ENCODE measurements at places on chromosomes 16 and 17.

DNA sequence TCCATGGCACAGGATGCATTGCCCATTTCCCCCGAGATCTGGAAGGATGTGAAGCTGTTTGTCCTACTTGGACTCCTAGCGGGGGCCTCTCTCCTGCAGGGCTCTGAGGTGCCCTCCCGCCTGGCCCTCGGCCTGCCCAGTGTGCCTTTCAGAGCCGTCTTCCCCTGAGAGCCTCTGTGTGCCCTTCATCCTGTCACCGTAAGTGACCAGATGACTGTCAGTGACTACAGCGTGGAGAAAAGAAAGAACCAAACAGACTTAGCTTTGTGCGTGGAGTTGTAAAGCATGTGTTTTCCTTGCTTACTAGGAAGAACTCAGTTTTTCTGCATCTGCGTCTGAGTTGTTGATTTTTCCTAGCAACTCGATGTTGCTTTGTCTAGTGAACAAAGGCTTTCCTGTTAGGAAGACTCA is 56.1 kb downstream of the BANP start:
- no peak for DNase-seq

DNA sequence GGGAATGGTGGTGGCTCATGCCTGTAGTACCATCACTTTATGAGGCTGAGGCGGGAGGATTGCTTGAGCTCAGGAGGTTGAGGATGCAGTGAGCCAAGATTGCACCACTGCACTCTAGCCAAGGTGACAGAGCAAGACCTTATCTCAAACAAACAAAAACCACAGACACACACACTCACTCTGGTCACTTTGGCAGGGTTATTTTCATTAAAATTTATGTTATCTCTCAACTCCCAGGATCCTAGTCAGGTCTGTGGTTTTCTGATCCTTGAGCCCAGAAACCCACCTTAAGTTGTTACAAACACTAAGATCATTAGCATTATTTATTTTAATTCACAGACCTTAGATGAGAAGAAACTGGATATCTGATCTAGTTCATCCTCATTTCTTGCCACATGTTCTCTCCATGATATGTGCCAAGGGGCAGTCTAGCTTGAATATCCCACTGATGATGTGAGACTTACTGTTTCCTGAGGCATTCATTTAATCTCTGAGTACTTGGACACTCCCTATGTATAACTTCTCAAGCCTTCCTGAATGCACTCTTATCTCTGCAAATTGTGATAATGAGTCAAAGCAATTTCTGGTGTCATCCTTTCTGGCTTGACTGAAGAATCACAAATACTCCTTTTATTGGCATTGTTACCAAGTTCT is 9.6 kb downstream of the ABHD15 start:
- no peak for DNase-seq

GRCh38 chr17:42329025-42329976 is 41.0 kb downstream of the STAT5A start:
- no peak for DNase-seq

GRCh38 chr16:87384162-87384874 is 742 bp upstream of the FBXO31 start:
- DNase-seq = peak; percentile 60

DNA sequence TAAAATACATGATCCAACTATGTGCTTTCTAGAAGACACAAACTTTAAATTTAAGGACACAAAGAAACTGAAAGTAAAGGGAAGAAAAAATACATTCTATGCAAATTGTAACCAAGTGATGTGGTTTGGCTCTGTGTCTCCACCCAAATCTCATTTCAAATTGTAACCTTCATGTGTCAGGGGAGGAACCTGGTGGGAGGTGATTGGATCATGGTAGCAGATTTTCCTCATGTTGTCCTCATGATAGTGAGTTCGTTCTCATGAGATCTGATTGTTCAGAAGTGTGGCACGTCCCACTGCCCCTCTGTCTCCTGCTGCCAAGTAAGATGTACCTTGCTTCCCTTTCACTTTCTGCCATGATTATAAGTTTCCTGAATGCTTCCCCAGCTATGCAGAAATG is 15.0 kb downstream of the OR1A1 start:
- no peak for DNase-seq

DNA sequence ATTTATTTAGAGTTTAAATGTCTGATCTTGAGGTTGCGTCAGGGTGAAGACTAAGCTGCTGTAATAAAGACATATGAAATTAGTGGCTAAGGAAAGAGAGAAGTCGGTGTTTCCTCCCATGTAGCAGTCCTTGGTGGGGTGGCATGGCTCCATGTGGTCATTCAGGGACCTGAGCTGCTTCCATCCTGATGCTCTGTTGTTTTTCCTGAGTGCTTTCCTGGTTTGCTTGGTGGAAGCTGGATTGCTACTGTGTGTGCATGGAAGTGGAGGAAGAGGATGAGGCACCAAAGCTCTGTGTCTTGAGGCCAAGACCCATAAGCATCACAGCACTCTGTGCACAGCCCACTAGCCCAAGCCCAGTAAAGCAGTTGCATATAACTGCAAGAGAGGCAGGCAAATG is 241.8 kb upstream of the CACNG5 start:
- no peak for DNase-seq

GRCh38 chr16:31214708-31215286 is 878 bp downstream of the TRIM72 start:
- peak; percentile 68 for DNase-seq

DNA sequence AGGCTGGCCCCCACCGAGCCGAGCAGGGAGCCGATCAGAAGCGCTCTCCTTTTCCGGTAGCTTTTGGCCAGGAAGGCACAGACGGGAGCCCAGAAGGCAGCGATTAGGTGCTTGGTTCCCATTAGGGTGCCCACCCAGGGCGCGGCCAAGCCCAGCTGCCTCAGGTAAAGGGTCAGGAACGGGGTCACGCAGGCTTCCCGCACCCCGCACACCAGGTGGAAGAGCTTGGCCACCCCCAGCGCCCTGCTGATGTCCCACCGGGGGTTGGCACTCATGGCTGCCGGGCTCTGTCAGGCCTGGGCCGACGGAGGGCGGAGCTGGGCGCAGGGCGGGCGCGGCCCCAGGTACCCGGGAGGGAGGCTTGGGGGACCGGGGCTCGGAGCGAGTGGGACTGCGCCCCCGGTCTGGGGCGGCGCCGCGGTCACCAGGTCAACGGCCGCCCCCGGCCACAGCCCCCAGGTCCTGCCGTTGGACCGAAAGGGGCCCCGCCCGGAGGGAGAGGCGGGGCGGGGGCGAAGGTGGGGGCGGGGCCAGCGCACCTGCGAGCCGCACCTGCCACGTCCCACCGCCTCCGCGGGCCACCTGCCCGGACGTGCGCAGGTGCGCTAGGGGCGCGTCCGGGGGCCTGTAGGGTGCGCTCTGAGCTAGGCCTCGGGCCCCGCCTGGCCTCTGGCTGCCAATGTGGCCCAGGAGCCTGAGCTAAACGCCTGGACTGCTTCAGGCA is at the start of gene MFSD6L:
TSS of gene MFSD6L (minus strand) at position 520 of the 724 bp plus-strand sequence. CDS start at position 275, 245 bp downstream.
- no peak for DNase-seq

- DNase-seq = no peak
Observed at GRCh38 chr17:71801301-71801700, 319.5 kb upstream of the SOX9 start.

DNA sequence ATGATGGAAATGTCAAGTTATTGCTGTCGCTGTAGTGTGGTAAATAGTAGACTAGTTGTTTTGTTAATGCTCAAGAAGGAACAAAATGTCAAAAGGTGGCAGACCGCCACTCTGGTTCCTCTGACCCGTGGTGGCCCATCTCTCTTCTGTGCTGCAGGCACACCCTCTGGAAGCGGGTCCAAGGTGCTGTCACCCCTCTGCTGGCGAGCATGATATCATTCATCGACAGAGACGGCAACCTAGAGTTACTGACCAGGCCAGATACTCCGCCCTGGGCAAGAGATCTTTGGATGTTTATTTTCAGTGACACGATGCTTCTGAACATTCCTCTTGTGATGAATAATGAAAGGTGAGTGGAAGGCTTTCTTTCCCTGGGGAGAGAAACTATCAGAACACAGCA is 56.8 kb upstream of the ENDOV start:
- DNase-seq = no peak

GRCh38 chr17:2841606-2842005 is 45.4 kb downstream of the RAP1GAP2 start:
- no peak for DNase-seq

DNA sequence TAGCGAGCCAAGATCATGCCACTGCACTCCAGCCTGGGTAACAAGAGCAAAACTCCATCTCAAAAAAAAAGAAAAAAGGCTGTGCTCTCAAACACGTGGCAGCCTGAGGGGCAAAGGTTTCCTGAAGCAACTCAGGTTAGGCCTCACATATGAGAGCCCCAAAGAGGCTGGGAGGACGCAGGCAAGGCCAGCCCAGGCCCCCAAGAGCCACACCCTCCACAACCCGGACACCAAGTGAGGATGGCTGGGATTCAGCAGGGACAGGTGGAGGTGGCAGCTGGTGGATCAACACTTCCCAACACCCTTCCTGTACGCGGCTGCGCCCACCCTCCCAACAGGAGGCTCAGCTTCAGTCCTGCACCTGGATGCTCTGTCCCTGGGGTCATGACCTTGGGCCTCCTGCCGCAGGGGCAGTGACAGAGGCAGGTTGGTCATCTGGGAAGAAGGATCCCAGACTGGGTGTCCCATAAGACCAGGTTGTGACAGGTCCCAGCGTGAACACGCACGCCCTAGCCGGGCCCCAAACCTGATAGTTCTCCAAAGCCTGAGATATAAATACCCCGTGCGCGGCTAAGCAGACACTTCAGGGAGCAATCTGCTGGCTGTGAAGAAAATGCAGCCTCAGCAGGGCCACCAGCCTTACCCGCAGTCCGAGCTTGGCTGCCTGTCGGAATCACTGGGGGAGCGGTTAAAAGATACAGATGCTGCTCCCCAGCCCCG is 78.1 kb downstream of the TIMM22 start:
- DNase-seq = peak; percentile 57

GRCh38 chr17:7292729-7293128 is 1.7 kb downstream of the YBX2 start:
- no peak for DNase-seq

DNA sequence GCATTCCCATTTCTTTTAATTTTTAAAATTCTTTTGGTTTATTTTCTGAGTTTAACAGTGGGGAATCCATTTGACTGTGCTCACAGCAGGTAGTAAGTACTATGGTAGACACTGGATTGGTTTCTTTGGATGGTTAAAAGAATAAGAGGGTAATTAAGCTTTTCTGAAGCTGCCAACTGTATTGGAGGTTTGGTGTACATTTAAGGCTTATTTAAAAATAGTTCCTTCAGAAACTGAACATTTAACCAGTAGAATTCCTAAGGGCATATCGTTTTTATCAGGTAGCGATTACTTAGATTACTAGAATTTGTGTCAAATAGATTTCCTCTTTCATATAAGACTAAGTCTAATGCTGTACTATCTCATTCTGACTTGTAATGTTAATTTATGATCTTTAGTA is 162.4 kb downstream of the PPM1E start:
- no peak for DNase-seq

DNA sequence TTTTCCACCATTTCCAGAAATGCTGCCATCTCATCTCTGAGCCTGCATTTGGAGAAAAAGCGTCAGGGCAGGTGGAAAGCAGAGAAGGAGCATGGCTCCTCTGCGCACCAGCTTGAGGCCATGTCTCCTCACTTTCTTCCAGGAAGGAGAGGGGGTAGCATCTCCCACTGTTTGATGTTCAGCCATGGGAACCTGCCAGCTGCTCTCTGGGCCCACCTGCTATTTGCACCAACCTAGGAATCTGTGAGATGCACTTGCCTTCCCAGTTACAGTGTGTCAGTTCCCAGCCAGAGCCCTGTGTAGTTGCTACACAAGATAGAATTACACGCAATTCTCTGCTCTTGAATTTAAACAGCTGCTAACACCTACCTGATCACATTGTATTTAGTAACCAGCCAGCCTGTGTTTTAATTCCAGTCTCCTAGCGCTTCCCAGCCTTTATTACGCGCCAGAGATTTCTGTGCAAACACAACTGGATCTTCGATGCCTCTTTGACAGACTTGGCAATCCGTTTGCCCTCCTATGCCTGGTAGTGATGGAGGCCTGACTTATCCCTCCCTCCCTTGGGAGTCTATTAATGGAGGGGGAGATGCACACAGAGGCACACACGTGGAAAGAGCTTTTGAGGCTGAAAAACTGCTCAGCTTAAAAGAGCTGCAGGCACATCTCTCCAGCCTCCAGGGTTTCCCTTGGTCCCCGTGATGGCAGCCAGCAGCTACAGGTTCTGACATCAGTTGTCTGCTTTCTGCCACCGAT is 98.1 kb upstream of the SEC14L1 start:
- DNase-seq = no peak

- no peak for DNase-seq
Observed at GRCh38 chr17:17236295-17237025, 508 bp downstream of the FLCN start.

DNA sequence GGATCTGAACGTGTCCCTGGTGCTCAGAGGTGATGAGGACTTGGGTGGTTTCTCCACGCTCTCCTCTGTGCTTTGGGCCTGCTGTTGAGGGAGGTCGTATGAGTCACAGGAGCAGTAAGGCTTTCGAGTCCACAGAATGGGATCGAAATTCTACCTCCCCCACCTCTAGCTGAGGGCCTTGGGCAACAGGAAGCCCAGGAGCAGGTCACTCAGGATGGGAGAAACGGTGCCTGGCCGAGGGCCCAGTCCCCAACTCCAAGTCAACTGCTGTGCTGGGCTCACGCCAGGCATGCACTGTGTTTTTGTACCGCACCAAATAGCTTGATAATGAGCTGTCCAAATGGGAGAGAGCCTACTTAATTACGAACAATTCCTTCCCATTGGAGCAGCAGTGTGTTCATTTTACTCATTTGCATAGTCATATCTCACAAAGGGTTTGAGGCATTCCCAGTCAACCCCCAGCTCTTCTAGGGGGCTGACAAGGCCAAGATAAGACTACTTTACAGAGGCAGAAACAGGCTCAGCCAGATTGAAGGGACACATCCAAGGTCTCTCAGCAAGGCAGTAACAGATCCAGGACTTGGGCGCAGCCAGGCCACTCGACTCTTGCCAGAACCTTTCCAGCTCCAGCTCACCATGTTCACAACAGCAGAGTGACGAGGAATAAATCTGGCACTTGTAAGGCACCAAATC is 53.6 kb downstream of the WNT3 start:
- DNase-seq = peak; percentile 75

GRCh38 chr17:63820963-63821561 is 6.2 kb upstream of the PSMC5 start:
- no peak for DNase-seq

GRCh38 chr16:82655072-82655714 is 28.4 kb downstream of the CDH13 start:
- DNase-seq = no peak

All from heart left ventricle (tissue), 16 donors.